ENCODE measurements at places on chromosomes 5 and 9.

- no peak for DNase-seq
Measured at GRCh38 chr5:63686938-63687337, 275.3 kb downstream of the HTR1A start.

DNA sequence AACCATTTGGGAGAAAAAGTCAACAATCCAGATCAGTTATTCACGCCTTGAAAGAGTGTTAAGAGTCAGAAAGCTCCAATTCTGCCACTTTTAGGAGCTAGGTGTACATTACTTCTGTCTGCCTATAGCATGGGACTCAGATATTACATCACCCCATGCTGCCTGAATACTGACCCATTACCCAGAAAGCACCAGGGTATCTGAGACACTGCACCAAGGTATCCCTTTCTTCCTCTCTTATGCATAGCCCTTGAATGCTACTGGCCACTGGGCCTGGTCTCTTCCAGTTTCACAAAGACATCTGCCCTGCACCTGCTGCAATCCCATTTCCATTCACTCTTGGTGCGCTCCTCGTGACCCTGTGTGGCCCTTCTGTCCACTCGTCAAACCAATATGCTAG, 2.6 kb downstream of the STRBP start:
- no peak for DNase-seq

DNA sequence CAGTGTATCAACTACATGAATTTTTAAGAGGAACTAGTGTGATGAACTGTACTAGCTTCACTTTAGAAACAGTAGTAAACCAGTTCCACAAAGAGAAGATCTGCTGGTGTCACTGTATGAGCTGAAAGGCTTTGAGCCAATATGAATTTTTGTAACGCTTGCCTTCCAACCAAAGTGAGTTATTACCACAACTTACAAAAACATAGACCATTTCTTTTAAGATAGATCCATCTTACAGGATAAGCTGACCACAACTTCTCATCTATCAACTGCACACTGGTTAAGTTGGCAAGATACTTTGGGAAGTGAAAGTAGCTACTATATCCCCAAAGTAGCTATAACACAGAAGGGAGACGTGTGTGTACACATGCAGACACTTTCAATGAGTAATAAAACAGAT, 849.6 kb upstream of the DMAC1 start:
- DNase-seq = no peak

DNA sequence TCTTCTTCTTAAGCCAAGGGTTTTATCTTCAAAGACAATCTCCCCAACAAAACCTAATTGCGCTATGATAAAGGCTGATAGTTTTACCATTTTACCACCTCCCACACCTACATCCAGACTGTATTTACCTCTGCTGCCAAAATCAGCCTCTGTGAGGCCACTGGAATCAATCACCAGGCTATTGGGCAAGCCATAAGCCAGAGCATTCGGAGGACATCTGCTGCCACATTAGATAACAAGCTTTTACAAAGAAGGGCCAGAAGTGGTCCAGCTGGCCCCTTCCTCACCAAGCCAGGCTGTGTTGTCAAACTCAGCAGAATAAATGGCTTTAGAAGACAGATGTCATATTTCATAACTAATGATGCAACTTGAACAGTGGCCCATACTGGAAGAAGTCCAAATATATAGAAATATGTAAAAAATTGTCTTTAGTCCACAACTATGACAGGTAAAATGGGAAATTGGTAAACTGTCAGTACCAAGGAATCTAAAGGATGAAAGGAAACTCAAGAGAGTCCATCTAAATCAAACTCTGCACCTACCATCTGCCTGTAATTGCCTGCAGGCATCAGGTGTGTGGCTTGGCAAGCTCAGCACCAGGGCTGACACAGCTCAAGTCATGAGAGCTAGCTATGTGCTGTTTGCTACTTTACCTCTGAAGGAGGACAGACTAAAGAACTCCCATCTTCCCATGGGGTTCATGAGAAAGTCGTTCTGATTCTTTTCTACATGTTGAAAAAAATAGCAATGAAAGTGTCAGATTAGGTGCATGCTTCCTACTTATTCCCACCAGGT, 16.1 kb downstream of the SLC45A2 start:
- no peak for DNase-seq

- DNase-seq = no peak
Measured at GRCh38 chr5:124905256-124906130, 159.1 kb upstream of the ZNF608 start.

GRCh38 chr9:90322296-90322695, 320.3 kb downstream of the DIRAS2 start:
- DNase-seq = no peak

DNA sequence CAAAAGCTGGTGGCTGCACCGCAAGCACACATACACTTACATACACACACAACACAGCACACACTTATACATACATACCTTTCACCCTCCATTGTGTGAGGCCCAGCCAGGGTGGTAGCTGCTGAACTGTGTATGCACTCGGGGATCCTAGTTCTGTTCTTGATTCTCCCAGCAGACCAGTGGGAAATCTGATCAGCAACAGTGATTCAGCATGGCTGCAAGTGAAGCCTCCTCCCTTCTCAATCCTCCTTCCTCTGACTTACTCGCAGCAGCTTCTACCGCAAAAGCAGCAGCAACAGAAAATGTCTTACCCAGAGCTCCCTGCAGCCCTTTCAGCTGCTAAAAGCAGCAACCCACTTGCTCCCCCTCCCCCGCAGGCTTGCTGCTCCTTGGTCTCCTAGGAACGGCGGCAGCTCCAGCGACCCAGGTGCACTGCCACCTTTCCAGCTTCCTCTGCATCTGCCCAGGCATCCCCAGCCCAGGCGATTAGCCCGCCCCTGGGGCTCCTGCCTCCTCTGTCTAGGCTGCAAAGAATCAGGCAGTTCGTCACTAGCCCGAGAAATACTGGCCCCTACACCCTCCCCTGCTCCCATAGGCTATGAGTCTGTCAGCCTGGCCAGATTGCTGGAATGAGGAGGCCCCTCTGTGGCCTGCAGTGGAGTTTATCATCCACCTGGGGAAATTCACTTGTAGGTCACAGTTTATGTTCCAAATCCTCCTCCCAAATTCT, at the start of gene KLHL3:
KLHL3 (minus strand) TSS at position 535 of the 730 bp plus-strand sequence; CDS start at position 92, 443 bp downstream.
- peak; percentile 53 for DNase-seq

DNA sequence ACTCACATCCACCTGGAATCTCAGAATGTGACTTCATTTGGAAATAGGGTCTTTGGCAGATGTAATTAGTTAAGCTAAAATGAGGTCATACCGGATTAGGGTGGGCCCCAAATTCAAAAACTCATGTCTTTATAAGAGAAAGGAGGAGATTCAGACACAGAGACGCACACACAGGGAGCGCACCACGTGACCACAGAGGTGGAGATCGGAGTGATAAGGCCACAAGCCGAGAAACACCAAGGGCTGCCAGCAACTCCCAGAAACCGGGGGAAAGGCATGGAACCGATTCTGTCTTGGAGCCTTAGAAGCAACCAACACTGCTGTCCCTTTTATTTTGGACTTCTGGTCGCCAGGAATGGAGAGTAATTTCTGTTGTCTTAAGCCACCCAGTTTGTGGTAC, 31.8 kb upstream of the LMX1B start:
- DNase-seq = no peak

DNA sequence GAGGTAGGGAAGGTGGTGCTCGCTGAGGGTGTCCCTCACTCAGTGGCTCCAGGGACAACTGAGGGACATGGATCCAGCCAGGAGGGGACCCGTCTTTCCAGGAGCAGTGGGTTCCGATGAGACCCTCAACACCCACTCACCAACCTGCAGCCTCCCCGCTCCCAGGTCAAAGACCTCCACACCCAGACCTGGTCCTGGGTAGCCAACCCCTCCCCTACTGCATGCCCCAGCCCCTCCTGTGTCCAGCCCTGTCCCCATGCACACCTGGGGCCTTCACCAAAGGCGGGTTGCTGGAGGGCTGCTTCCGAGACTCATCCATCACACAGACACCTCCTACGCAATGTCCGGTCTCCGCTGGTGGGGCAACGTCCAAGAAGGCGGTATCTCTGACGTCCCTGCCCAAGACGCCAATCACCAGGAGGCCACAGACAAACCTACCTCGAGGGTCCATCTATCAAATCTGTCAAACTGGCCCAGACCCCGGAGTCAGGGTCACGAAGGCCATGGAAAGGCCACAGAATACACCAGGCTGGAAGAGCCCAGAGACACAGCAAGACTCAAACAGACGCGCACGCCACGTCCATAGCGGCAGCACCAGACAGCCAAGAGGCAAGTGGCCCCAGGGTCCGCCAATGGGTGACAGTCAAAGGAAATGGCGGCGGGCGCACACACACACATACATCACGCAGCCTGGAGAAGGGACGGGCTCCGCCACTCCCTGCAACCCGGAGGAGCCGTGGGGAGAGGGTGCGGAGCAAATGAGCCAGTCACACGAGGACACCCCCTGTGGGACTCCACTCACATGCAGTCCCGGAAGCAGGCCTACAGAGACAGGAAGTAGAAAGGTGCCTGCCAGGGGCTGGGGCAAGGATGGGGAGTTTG, 10.8 kb downstream of the NACC2 start:
- no peak for DNase-seq

DNA sequence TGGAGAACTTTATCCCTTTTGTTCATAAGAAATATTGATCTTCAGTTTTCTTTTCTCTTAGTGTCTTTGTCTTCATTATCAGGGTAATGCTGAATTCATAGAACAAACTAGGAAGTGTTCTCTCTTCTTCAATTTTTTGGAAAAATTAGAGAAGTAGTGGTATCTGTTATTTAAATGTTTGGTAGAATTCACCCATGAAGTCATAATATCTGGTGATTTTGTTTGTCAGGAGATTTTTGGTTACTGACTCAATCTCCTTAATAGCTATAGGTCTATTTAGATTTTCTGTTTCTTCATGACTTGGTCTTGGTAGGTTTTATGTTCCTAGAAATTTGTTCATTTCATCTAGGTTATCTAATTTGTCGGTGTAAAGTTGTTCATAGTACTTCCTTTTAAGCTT, 45.4 kb upstream of the STARD4 start:
- no peak for DNase-seq

- DNase-seq = no peak
Measured at GRCh38 chr9:135910216-135910615, 2.9 kb upstream of the CAMSAP1 start.

DNA sequence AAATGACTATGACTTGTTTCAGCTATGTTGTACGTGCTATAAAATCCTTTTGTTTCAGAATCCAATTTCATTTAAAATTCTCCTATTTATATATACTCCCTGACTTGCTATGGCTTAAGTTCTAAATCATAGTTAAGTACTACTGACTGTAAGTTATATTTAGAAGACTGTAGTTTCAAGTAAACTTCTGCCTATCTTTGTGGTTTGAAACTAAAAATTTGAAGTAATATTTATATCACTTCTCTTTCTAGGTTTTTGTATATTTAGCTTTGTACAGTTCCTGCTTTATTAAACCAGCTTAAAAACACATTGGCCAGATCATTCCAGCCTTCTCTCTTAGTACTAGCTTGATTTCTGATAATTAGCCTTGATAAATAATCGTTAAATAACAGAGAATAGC, 196.3 kb downstream of the MLLT3 start:
- DNase-seq = no peak

GRCh38 chr5:129639331-129639730, 108.6 kb upstream of the MINAR2 start:
- no peak for DNase-seq

- no peak for DNase-seq
Measured at GRCh38 chr5:78983601-78984438, 1.3 kb downstream of the ARSB start.

- DNase-seq = no peak
Measured at GRCh38 chr5:53010814-53011213, 21.7 kb downstream of the ITGA2 start.

GRCh38 chr5:124841829-124842712, 95.6 kb upstream of the ZNF608 start:
- DNase-seq = no peak

DNA sequence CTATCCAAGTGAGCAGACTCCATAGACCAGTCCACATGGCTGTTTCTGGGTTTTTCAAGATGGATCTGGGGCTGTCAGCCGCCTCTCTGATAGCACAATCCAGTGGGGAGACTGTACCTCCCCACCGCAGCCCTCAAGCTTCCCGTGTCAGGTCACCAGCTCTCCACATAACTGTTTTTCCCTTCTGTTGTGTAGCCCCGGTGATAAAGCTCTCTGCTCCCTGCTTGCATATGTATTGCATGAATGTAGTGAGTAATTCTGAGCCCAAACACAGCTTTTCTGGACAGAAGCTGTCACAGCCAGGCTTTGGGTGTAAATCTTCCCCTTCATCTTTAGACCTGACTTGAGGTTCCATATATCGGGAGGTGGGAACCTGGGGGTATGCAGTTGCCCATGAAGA, 23.1 kb upstream of the CFAP157 start:
- DNase-seq = no peak

All from activated naive CD4-positive, alpha-beta T cell treated with anti-CD3 and anti-CD28 coated beads for 36 hours (primary cell).